ENCODE measurements at places on chromosomes 2 and 18.
A peak's percentile ranks its signal among the peaks of the same experiment; 100 is the strongest.

DNA sequence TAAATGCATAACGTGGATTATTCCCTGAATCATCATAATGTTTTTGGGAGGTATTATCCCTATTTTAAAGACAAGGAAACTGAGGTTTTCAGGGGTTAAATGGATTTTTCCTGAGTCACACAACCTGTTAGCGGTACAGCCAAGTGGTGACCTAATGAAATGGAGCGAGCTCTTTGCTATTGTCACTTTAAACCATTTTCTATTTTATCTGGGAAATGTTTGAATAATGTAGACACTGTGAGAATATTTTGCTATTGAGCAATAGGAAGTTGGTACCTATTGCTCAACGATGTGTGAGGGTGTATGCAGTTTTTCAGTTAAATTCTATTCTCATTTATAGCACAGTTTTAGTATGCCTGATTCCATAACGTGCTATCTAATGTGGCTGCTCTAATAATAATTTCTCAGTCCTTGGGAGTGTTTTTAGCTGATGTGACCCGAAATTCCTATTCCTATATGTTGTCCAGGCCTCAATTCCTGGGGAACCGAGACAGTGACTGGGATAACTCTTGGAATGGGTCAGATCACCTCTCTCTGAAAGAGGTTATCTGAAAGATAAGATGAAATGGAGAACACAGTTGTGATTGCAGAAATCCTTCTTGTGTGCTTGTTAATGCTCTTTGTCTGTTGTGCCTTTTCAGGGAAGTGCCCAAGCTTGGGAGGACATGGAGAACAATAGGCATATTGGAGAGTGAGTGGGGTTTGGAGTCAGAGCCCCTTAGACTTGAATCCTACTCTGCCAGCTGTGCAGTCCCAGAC, 38.4 kb downstream of the ABCB11 start:
- no peak for DNase-seq

GRCh38 chr2:241540771-241541561, 17.6 kb upstream of the BOK start:
- DNase-seq = peak; percentile 57

DNA sequence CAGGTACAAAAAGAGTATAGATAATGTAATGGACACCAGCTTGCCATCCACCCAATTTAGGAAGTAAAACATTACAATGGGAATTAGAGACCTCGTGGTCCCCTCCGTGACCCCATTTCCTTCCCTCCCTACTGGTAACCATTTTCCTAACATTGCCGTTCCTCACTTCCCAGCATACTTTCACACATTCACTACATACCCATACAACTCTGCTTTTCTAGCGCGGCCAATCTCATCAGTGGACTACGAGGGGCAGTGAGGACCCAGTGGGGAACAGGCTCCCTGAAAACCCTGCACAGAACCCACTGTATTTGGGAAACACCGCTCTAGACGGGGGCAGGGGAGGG, 1.1 kb downstream of the ENOSF1 start:
- DNase-seq = no peak

GRCh38 chr2:10846110-10846861, 33.7 kb upstream of the PDIA6 start:
- DNase-seq = no peak

- no peak for DNase-seq
These were observed 125.9 kb downstream of the MSH2 start for GRCh38 chr2:47528874-47529273.

GRCh38 chr2:58870704-58871103, 629.6 kb upstream of the FANCL start:
- DNase-seq = no peak

DNA sequence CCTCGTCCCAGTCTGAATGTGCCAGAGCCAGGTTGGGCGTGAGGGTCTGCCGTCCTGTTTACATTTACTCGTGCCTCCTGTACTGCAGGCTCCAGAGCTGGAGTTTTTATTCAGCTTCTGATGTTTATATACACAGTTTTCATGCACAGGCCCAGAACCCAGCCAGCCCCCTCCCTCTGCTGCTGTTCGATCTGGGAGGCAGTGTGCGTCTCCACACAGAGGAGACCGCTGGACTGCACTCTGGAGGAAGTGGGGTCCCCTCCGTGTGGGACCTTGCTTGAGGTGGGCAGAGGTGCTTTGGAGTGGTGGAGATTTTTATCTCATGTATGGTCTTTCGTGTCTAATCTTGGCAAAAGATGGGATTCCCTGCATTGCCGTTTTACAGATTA, 90.6 kb downstream of the GLI2 start:
- no peak for DNase-seq
